ENCODE measurements at places on chromosomes 4 and X.

- no peak for DNase-seq
These were observed 633.5 kb downstream of the RAPGEF2 start for GRCh38 chr4:159736411-159736810.

- no peak for DNase-seq
These were observed 36.3 kb upstream of the FAT1 start for GRCh38 chr4:186759990-186760389.

DNA sequence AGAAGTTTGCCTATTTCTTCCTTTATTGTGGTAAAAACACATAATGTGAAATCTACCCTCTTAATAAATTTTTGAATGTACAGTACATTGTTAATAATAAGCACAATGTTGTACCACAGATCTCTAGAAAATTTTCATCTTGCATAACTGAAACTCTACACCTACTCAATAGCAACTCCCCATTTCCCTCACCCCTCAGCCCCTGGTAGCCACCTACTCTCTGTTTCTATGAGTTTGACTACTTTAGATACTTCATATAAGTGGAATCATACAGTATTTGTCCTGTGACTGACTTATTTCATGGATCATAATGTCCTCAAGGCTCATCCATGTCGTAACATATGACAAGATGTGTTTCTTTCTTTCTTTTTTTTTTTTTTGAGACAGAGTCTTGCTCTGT, 446.4 kb downstream of the RPA4 start:
- DNase-seq: no peak

DNA sequence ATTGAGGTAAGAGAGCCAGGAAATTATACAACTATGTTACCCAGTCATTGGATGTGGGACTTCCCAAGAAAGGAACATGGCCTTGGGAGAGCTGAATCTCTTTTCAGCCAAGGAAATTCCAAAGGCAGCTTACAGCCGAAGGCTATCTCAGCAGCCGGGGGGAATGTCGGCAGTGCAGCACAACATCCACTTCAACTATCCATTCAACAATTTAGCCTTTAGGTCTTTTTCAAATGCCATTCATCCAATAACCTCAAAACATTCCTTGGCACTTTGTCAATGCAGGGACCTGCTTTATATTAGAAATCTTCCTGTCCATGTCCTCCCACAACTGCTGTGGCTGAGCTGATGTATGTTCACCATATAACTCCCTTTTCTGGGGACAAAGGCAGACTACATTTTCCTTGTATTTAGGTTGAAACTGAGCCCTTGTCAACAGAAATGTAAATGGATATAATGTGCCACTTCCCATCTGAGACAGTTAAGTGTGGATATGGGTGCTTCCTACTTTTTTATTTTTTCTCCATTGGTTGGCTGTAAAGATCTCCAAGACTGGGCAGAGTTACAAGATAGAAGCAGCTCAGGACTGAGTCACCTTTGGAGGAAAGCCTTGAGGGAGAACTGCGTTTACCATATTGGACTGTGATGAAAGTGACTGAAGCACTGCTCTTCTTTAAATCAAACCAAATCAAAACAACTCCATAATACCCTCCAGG, 94.8 kb downstream of the GPRIN3 start:
- peak; percentile 11 for DNase-seq

- no peak for DNase-seq
These were observed 120.3 kb upstream of the DKK2 start for GRCh38 chr4:107156443-107156842.

GRCh38 chrX:63979480-63979879, 194.5 kb upstream of the ARHGEF9 start:
- DNase-seq: no peak

DNA sequence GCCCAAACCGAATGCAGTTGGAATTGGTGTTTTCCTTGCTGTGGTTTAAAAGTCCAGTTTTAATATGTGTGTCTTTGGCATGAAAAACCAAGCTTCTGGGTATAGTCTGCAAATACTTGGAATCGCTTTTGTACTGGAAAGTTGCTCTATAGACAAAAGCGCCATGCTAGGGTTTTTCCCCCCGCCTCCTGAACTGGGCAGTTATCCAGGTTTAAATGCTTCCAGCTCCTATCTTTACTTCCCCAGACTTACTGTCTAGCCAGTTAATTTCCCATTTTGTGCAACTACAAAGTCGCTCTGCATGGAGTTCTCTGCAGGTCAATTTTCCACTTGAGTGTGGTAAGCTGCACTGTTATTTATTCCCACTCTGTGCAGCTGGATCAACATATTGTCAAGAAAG, 2.7 kb downstream of the RASL11B start:
- no peak for DNase-seq

DNA sequence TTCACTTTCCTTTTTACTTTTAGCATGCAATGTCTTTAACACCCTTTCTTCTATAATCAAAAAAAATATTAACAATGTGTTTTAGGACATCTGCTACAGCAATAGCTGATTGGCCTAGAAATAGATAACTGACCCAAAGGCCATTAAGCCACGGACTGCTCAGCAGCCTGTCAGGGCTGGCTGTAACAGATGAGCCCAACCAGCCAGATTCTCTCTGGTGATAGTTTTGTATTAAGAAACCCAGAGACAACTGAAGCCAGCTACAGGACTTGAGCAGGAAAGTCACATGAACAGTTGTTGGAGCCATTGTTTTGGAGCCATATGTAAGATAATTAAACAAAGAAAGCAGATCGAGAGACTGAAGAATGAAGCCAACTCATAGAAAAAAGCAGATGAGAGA, 80.3 kb downstream of the DDIT4L start:
- no peak for DNase-seq

- no peak for DNase-seq
These were observed 30.2 kb downstream of the SPINK2 start for GRCh38 chr4:56791316-56791715.

- DNase-seq: no peak
These were observed 19.2 kb downstream of the ETDC start for GRCh38 chrX:135328421-135329005.

GRCh38 chr4:26181616-26182015, 139.2 kb upstream of the RBPJ start:
- DNase-seq: peak; percentile 67

GRCh38 chrX:134718966-134719317, 60.7 kb upstream of the PLAC1 start:
- DNase-seq: peak; percentile 53

GRCh38 chr4:174332741-174333493, 49.2 kb downstream of the CEP44 start:
- DNase-seq: peak; percentile 28

DNA sequence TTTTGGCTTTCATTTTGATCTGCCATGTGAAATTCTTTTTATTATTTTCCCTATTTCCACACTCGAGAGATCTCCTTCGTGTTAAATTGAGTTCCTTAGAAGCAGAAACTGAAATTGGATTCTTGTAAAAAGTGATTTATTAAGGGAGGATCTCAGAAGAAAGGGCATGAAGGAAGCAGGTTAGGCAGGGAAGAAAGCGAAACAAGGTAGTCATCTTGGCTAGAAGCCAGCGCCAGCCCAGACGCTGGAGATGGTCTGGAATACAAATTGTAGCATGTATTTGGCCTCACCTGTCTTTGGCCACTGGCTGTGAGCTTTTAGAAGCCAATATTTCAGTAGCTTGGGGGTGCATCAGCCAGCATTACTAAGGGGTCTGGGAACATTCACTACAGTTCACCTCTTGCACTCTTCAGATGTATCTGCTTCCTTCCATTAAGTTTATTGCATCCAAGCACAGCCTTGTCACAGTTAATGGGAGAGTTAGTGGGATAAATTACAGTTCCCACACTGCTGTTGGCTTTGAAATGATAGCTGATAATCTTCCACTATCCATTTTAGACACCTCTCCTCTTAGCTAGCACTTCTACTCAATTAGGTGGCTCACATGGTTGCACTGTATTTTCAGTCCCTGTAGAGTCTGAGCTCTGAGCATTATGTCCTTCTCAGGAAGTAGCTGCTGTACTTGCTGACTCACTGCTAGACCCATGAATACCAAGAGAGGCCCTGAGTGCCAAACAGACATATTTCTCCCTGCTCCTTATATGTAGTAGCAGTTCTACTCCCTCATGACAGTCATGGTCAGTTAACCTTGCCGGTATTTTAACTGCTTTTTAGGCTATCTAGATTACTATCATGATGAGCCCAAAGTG, 14.6 kb downstream of the GRXCR1 start:
- DNase-seq: peak; percentile 9

GRCh38 chr4:112253382-112254000, 21.9 kb downstream of the AP1AR start:
- DNase-seq: no peak

DNA sequence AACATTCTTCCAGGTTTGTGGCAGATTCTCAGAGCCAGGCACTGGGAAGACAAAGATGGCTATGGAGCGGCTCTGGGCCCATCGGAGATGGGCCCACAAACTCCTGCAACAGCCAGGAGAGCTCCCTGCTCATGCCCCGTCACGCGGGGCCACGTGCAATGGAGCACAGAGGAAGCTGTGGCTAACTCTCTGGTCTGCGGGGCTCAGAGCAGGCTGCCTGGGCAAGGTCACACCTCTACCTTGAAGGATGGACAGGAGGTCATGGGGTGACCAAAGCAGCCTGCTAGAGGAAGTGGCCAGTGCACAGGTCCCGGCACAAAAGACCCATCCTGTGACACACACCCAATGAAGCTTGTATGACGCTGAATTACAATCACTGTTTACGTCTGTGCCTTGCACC, 45.2 kb downstream of the C4orf50 start:
- DNase-seq: no peak

- no peak for DNase-seq
These were observed 74.5 kb downstream of the MGST2 start for GRCh38 chr4:139740121-139740520.

DNA sequence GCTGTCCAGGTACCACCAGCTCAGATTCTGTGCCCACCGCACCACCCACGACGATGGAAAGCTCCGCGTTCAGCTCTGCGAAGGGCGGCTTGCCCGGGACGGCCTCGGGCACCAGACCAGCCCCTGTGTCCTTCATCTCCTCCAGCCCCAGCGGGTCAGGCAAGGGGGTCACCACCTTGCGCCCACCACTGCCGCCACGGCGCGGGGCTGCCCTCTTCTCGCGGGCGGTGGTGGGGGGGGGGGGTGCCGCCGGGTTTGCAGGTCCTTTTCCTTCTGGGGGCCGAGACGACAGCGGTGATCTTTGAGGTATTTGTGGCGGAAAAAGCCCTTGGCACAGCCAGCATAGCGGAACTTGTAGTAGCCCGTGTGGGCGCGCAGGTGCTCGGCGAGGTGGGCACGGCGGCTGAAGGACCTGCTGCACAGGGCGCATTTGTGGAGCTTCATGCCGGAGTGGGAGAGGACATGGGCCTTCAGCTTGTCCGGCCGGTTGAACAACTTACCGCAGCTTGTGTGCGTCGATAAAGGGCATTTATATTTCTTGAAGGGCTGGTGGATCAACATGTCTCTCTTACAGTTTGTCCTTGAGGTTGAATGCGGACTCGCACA, 50.9 kb downstream of the CFAP299 start:
- DNase-seq: no peak

- no peak for DNase-seq
These were observed 1.1 kb upstream of the EPGN start for GRCh38 chr4:74307170-74307569.

DNA sequence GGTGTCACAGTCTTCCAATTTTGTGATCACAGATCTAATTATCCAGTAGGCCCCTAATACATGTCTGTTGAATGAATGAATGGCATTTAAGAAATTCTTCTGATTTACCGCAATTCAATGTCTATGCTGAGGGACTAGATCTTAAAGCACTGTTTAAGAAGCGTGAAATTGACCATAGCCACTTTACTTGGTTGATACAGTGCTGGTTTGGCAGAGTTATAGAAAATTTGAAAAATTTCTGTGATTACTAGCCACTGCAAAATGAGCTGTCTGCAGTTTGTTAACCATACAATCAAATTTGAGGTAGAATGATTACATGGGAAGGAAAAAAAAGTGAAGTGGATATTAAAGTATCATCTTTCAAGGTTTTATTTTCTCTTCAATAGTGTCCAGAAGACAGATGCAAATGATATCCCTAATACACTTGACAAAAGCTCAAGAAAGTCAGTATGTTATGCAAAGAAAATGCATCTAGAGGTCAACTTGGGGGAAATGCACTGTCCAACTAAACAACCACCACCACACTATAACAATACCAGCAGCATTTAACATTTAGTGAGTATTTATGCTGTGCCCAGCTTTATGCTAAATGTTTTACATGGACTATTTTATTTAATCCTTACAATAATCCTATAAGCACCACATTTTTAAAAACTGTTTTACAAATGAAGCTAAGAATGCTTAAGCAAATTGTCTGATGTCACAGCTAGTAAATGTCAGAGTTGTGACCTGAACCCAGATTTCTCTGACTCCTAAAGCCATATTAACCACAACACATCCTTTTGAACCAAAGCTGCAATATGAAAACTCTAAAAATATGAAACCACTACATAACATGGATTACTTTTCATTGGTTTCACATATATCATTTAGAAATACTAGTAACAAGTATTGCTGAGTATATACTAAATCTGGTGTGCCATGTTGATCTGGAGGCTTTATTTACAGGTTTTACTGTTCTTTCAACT, 217.9 kb upstream of the MAB21L2 start:
- no peak for DNase-seq

- DNase-seq: no peak
These were observed 200.9 kb downstream of the DHRSX start for GRCh38 chrX:2299871-2300270.

DNA sequence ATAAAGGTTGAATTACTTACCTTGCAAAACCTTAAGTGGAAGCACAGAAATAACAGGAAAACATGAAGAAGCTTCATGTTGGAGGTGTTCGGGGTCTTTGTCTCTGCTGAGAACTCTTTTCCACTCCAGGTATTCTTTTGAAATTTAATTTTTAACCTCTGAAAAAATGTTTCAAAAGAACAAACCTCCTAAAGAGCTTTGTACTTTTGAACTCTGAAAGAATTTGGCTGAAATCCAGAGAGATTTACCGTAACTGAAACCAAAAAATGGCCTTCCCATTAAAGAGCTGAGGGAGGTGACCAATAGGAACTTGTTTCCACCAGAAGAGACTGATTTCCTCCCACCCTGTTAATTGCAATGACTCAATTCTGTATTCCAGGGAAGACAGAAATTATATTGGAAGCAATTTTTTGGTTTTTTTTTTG, at the start of gene CFI:
TSS of gene CFI (minus strand) at position 105 of the 425 bp plus-strand sequence. CDS start at position 77, 28 bp downstream.
- peak; percentile 23 for DNase-seq

DNA sequence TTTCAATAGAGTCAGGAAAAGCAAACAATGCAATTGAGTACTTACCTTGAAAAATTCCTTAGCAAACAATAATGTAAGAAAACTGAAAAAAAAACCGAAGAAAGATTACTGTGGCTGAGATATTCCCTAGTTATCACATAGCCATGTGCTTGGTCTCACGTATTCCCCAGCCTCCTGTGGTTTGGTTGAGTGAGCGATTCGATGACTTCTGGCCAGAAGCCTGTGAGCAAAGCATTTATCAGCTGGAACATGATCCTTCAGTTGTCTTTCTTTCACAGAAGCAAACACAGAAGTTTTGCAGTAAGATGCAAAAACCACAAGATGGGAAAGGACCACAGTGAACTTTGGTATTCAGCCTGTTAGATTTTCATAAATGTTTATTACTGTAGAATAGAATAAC, 1754.3 kb upstream of the AGA start:
- peak; percentile 77 for DNase-seq

Measured in ELR (cell line).